CD4-positive, alpha-beta T cell (primary cell): ENCODE measurements at places on chromosomes 7 and 10. TPM values are rescaled to one million over a fixed set of nuclear protein-coding genes. Genes with fewer than 3 reads are reported as not detected.

DNA sequence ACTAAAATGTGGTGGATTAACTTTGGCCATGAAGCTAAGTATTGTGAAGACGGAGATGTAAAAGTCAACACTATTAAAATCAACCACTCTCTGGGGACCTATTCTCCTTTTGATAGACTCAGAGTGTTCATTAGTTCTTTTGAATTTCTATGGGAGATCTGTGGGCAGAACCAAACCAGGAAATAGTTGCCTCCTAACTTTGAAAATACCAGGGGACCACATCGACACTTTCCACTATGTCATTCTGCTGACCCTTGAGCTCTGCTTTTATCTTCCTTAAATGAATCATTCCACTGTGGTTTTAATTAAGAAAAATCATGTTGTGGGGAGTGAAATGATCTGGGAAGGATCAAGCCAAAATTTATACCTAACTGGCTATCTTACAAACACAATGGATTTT is 960.5 kb downstream of the GATA3 start:
- DNase-seq, result no peak

Gene IL6
- total RNA-seq, result not detected

GRCh38 chr10:75509706-75510105 is 78.3 kb downstream of the LRMDA start:
- no peak for DNase-seq

Gene PNLIPRP1
- not detected for total RNA-seq

Gene MYH16
- not detected for total RNA-seq
